ENCODE measurements at places on chromosomes 5 and 9.

DNA sequence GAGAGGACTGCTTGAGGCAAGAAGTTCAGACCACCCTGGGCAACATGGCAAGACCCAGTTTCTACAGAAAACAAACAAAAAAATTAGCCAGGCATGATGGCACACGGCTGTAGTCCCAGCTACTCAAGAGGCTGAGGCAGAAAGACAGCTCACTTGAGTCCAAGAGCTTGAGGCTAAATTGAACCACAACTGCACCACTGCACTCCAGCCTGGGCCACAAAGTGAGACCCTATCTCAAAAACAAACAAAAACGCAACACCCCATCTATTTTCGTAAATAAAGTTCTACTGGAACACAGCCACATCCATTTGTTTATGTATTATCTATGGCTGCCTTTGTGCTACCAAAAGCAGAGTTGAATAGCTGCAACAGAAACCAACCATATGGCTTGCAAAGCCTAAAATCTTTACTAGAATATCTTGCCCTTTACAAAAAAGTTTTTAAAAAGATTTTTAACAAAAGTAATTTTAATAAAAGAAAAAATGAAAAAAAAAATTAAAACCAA is 67.5 kb downstream of the SETX start:
- DNase-seq: no peak

GRCh38 chr5:132221781-132222648 is 5.6 kb downstream of the P4HA2 start:
- no peak for DNase-seq

DNA sequence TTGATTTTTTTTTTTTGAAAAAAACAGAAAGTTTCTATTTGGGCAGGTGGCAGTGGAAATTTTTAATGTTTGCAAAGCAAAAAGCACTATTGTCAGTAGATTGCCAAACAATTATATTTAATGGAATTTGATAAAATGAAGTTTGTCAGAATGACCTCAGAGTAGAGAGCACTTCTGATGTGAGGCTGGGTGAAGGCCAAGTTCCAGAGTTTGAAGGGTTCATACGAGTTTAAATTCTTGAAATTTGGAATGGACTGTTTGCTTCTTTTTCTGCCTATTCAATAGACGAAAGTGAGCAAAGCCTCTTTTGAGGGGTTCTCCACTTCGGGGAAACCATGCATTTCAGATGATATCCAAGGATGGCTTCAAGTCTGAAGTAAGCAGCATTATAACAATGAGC is 7.4 kb downstream of the SHC3 start:
- no peak for DNase-seq

- peak; percentile 18 for DNase-seq
Observed at GRCh38 chr9:136625101-136626065, 37.3 kb upstream of the EGFL7 start.

DNA sequence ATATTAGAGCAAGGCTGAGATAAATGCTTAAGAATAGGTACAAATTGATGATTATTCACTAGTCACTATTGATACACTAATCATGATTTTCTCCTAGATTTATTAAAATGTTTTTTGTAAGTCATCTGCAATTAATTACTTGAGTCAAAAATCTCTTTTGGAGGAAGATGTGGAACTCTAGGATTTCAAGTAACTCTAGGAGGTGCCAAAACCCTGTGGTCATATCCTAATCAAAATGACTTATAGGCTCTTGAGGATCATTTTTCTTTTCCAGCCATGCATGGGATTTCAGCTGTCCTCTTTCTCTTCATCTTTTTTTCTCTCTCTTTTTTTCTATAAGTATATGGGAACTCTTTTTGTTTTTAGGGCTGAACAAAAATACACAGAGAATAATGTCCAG is 141.8 kb upstream of the CD180 start:
- DNase-seq: no peak

DNA sequence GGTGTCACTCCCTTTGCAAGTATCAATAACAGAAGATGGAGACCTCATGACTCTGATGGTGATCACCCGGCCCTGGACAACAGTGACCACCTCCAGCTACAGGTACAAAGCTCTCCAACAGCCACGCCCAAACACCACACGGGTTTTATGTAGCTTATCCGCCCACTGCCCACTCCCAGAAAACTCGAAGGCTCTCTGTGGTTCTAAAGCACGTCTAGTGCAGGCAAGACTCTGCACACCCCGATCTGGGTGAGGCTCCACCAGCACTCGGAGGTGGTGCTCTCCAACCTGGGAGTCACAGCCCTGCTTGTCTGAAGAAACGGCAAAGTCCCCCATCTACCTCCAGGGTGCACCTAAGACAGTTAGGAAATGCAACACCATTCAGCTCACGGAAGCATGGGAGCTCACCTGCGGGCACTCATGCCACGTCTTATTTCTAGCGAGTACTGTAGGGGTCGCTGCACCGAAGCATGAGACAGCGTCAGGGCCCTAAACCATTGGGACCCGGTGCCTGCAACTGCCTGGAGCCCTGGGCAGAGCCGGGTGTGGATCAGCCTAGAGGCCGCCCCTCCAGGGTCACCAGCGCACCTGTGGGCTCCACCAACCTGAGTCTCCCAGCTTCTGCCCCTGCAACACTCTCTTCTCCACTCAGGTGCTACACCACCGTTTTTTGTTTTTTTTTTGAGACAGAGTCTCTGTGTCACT is 58.1 kb upstream of the ZNF354A start:
- no peak for DNase-seq

- no peak for DNase-seq
Observed at GRCh38 chr9:101445353-101446029, 9.9 kb upstream of the ALDOB start.

- DNase-seq: no peak
Observed at GRCh38 chr5:154059583-154059982, 20.8 kb downstream of the MFAP3 start.

- DNase-seq: no peak
Observed at GRCh38 chr5:37836235-37836591, 3.6 kb downstream of the GDNF start.
